ENCODE measurements at places on chromosomes 5 and 9.

DNA sequence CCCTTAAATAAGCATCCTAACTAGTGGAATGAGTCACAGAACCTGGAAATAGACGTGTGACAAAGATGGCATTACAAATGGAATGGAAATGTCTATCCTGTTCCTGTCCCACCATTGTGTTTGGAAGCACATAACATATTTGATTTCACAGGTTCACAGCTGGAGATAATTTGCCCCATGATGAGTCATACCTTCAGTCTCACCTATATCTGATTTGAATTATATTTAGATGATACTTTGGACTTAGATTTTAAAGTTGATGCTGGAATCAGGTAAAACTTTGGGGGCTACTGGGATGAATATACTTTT lies 92.5 kb downstream of the CEMIP2 start:
- DNase-seq = no peak

- peak; percentile 94 for DNase-seq
Observed at GRCh38 chr9:34603610-34604231, 8.2 kb downstream of the RPP25L start.

GRCh38 chr9:85716031-85716877 lies 25.5 kb downstream of the AGTPBP1 start:
- no peak for DNase-seq

GRCh38 chr5:78799266-78800017 lies 150.9 kb upstream of the LHFPL2 start:
- DNase-seq = no peak

DNA sequence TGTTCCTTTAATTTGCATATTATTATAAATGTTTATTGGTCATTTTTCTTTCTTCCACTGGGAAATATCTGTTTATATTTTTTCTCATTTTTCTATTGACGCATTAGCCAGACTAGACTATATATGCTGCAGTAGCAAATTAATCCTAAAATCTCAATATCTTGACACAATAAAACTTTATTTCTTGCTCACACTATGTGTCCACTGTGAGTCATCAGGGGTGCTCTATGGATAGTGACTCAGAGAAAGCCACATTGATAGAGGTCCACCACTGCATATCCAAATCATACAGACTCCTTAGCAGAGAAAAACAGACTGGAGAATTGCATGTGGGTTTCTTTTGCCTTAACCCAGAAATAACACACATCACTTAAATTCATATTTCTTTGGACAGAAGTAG lies 20.8 kb downstream of the OR1L3 start:
- DNase-seq = no peak

Measured in activated CD4-positive, alpha-beta T cell treated with anti-CD3 and anti-CD28 coated beads, Interleukin-2, amount 10 ng/mL, durations not matched to agents 24 days and 14 days (primary cell).